ENCODE measurements at places on chromosomes 1 and 21.
A peak's percentile ranks its signal among the peaks of the same experiment; 100 is the strongest.

- peak; percentile 87 for DNase-seq
Observed at GRCh38 chr1:53273526-53273925, 35.2 kb upstream of the MAGOH start.

DNA sequence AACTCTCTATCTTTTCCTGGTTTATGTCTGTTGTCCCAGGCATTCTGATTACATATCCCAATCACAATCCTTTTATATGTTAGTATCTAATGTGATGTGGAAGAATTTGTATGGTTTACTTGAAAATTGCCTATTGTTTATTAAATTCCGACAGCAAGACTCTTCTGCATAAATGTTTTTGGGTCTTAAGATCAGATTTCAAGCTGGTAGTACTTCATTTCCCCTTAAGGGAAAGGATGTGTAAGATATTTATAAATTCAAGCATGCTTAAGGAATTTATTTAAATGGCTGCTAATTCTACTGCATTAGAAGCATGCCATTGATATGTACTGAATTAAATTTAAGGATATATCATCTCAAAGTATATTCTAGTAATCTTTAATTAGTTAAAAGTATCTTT, 20.4 kb upstream of the GPR88 start:
- DNase-seq: no peak

DNA sequence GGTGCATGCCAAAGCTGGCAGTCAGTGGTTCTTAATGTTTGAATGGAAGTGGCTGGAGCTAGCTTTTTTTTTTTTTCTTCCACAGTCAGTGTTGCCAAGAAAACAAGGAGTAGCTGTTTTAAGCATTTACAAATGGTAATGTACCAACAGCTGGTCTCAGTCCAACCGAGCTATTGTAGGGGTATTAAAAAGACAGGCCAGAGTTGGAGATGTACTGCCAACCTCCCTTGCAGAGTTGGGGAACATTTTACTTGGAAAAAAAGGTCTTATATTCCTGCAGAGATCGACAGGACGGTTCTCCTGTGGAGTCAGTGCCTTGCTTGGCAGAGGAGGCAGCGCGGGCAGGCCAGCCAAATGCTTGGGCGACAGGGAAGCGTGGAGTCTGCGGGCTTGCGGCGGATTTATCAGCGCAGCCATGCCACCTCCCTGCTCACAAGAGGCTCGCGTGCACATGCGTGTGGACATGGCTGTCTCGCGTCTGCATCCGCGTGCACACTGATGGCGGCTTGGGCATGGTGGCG, 338.1 kb downstream of the RPS6KC1 start:
- DNase-seq: no peak

GRCh38 chr1:224298346-224299330, 31.3 kb downstream of the NVL start:
- DNase-seq: no peak

DNA sequence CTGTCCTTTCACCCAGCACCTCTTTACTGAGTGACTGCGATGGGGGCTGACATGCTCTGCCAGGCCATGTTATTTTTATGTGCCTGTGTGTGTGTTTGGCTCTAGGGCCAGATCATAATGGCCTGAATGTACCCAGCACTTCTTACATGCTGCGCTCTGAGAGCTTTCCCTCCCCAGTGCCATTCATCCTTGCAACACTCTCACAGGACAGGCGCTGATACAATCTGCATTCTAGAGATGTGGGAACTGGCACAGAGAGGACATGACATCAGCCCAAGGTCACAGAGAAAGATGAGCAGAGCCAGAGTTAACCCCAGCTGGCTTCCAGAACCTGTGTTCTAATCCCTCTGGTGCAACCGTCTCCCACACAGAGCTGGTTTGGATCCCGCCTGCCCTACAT, 54.5 kb downstream of the ARHGEF10L start:
- no peak for DNase-seq

DNA sequence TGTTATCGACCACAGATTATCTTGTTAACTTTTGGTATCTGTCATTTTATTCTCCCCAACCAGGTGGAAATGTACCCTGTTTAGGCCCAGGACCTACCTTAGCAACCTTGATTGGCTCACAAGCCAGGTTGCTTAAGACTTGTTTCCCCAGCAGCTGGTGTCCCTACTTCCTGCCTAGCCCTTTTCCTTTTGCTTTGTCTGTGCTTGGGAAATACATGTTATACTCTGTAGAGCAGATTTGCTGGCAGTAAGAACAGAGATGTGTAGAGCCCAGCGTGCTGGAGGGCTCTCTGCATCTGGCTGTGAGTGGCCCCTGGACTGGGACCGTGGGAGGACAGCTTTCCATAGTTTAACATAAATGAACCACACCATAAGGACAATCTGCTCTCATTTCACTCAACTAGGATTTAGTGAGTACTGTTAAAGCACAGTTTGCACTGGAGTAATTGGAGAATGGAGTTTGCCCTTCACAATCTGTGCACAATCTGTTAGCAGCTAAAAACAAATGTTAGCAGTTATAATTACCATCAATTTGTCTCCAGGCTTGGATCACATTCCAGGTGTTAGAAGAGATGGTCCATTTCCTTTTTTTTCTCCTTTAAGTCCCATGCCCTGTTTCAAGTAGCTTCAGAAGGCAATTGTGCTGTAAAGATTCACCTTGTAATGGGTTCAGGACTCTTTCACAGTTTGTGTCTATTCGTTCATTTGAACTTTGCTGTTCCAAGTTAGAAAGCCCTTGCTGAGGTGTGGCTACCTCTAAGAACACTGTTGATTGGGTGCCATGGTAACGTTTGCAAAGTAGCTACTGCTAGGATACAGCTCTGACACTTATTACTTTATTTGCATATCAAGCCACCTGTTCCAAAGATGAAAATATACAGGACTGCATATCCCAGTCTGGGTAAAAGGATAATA, at the start of gene APOBEC4:
Gene APOBEC4, minus strand, starts transcription at position 770 of the 915 bp plus-strand sequence. CDS start 4,535 bp downstream, outside the sequence.
- peak; percentile 43 for DNase-seq

DNA sequence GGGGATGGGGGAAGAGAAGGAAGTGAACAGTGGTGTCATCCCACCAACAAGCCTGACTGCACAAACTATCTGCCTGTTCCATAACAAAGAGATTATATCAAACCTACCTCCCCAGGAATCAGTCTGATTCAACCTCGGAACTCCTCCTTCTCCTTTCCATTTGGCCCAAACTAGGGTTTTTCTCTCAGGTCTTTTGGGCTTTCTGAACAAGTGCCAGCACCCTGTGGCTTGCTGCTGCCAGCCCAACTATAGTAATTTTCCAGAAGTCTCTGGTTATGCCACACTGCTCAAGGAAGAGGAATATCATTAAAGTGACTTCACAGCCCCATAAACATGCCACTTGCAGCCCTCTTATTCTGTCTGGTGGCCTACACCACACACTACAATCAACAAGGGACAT, 70.5 kb downstream of the RGS7 start:
- no peak for DNase-seq

GRCh38 chr1:15835205-15835740, 12.2 kb upstream of the SPEN start:
- peak; percentile 30 for DNase-seq

DNA sequence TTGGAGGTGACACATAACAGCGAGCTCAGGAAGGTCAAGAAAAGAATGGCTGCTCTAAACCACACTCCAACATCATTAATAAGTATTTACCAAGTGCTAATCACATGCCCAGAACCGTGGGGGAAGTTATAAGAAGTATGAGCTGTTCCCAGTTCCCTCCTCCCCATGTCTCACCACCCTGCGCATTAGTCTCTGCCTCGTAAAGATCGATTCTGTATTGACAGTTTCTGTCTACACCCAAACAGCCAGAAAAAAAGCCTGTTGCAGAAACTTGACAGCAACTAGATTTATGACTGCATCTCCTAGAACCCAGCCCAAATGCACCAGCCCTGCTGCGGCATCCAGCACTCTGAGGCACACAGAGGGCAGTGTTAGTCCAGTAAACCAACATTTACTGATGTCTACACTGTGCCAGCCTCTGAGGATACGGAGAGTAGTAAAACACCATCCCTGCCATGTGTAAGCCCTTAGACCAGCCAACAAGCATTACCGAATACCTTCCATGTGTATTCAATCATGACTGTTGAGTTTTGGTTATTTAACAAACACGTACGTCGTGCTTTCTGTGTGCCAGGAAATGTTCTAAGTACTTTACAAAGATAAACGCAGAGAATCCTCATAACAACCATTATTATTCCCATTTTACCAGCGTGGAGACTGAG, 63.6 kb upstream of the ZBTB40 start:
- DNase-seq: peak; percentile 46

GRCh38 chr1:207981976-207982375, 71.1 kb upstream of the CD34 start:
- no peak for DNase-seq

DNA sequence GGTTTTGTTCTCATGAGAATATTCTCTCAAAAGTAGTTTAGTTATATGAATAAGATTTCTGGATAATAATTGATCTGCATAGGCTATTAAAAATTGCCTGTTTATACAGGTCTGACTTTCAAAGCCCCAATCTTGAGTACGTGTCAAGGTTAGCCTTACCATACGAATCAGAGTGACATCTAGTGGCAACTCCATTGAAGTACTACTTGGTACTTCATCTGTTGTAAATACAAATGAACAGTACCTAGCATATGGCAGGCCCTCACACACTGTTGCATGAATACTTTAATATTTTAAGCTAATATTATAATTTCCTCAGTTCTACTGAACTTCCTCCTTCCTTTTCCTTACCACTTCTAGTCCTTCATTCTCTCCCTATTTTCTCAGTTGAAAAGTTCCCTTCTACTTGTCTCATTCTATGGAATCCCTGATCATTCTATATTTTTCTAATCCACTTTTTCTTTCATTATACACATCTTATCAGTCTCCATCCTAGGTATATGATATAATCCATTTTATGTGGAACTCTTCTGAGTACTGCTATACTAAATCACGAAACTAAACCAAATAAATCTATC, 101.2 kb downstream of the AKT3 start:
- peak; percentile 81 for DNase-seq

DNA sequence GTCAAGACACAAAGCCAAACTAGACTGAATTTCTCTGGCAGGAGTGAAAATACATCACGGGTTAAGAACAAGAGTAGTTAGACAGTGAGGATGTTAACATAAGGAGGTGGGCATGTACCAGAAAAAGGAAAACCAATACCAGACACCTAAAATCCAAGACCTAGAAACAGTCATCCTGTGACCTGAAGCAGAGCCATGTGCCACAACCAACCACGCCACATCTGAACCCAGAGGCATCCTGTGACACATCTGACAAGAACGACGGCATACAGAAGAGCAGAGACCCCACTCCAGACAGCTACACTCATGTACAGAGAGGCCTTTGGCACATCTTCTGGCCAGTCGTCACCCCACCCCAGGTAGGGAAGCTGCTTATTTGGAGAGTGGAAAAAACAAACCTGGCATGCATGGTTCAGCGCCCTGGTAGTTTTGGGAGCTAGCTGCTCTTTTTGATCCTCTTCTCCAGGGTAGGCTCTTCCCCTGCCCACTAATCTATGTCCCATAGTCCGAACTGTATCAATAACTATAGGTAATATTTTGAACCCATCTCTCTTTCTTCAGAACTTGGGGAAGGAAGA, 72.1 kb downstream of the SLC45A1 start:
- no peak for DNase-seq

- no peak for DNase-seq
Observed at GRCh38 chr21:44897326-44898010, 23.2 kb downstream of the ITGB2 start.

- no peak for DNase-seq
Observed at GRCh38 chr1:25799352-25799934, 550 bp upstream of the SELENON start.

- DNase-seq: no peak
Observed at GRCh38 chr1:114715952-114716303, 643 bp downstream of the NRAS start.

- DNase-seq: no peak
Observed at GRCh38 chr1:171379846-171380245, 65.9 kb downstream of the FMO4 start.

- peak; percentile 4 for DNase-seq
Observed at GRCh38 chr1:93434987-93435386, 12.9 kb upstream of the FNBP1L start.

GRCh38 chr1:101451888-101452287, 215.1 kb downstream of the S1PR1 start:
- DNase-seq: no peak

GRCh38 chr1:241605146-241605805, 34.9 kb downstream of the CHML start:
- peak; percentile 71 for DNase-seq

- no peak for DNase-seq
Observed at GRCh38 chr1:150550222-150551050, 1.2 kb downstream of the ADAMTSL4 start.

DNA sequence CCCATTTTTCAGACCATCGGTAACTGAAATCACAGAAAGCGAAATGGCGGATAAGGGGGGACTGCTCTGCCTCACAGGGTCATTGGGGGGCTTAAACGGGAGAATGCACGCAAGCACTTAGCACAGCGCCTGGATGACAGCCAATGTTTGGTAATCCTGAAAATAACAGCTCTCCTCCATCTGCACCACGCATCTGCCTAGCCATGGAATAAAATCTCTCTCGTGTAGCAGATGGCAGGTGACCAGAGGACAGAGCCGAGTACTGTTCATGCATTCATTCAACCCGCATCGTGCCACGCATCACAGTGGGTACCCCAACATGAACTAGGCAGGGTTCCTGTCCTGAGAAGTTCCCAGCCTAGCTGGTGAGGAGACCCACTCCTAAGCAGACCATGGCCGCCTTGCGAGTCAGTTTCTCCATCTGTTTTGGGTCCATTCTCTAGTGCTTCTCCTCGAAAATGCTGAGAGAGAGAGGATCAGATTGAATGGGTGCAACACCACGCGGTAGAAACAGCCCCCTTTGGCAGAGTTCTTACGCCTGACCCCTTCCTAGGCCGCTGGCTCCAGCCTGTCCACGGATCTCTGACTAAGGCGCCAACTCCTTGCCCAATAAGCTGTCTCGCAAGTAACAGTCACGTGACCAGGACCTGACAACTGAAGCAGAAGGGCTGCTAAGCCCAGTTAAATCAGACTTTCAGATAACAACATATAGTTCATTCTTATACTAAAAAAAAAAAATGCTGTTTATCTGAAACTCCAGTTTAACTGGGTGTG, 7.3 kb downstream of the SLC1A7 start:
- DNase-seq: peak; percentile 8

DNA sequence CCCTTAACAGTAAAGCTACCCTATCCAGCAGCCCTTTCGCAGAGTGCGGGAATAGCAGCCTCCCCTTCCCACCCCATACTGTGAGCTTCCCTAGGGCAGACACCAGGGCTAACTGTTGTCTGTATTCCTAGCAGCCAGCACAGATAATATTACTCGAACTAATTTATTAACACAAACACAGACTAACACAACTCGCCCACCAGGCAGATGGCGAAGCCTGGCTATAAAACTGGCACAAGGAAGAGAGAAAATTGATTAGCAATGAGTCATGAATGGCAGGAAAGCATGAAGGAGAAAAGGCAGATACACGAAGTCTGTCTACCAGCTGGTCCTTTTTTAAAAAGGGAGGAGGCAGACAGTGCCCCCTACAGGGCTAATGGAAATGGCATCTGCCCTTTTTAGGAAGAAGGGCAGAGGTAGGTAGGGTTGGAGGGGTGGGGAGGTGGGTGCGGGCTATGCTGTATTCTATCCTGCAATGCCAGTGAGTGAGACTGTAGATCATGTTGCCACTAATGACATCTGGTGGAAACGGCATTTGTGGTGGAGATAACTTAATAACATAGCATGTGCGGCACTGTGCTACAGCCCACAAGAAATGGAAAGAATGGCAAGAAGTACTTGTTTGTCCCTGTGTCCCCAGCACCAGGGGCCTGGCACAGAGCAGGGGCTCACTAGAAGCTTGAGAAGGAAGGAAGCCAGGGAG, 30.6 kb upstream of the CTPS1 start:
- peak; percentile 79 for DNase-seq

Data from epithelial cell of esophagus (primary cell).